Hepatic stellate cell (primary cell): ENCODE measurements at places on chromosomes 3 and 15.
A peak's percentile ranks its signal among the peaks of the same experiment; 100 is the strongest.

DNA sequence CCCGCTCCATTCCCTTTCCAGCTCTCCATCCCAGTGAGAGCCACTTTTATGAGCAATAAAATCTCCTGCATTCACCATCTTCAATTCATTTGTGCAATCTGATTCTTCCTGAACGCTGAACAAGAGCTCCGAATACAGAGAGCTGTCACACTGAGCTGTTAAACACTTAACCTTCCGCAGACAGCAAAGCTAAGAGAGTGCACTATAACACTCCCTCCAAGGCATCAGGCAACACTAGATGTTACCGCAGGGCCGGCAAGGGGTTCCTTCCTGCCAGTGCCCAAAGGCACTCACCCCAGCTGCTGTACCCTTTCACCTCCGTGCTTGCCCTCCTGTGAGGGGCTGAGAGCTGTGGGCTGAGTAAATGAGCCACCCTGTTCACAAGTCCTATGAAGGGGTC is 85.6 kb downstream of the BCHE start:
- no peak for DNase-seq

DNA sequence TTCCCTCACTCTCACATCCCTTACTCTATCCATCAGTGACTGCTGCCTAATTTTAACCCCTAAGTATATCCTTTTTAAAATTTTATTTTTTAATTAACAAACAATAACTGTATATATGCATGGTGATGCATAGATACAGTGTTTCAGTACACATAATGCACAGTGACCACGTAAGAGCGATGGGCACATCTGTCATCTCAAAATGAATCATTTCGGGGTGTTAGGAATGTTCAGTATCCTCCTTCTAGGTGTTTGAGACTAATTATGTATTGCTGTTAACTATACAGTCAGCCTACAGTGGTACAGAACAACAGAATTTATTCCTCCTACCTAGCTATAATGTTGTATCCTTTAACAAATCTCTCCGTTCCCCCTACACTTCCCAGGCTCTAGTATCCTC is 307.0 kb downstream of the FOXP1 start:
- no peak for DNase-seq

DNA sequence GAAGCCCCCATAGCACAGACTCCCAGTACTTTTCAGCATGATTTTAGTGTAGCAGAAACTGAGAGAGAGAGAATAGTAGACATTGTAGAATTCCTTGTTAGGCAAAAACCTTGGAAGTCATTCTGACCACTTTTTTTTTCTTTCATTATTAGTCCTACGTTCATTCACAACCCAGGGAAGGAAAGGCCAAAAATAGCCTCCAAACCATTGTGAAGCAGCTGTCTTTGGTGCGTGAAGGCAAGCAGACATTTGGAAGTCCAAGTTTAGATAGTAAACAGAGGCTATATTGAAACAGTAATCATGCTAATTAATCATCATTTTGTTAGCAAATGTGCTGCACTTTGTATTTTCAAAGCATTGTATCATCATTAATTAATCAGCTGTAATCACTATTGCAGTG is 34.5 kb downstream of the CCDC54 start:
- no peak for DNase-seq

- no peak for DNase-seq
Observed at GRCh38 chr15:49664716-49665115, 43.9 kb downstream of the DTWD1 start.

DNA sequence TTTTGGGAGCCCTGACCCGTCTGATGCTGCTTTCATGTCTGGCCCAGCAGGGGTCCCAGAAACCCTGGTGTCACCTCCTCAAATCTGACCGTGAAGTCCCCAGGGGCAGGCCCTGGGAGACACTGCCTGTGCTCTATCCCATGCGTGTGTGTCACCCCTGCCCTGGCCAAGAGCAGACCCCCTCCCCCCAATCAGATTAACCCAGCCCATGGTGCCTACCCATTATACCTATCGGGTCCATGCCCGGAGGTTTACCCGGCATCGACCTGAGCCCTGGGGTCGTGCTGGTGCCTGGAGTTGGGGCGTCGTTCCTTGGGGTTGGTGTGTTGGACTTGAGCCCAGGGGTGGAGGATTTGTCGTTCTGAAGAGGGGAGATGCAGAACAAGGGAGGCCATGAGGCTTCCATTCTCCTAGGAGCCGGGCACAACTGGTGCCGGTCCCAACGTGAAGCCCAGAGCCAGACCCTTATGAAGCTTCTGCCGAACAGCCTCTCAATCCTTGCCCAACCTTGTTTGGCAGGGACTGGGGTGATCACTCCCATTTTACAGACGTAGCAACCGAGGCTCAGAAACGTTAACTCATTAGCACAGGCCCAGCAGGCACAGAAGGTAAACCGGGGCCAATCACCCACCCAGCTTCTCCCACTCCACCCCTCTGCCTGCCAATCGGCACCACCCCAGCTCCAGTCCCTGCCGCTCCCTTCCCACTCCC is 39.6 kb downstream of the TLE3 start:
- no peak for DNase-seq

- DNase-seq, result no peak
Observed at GRCh38 chr3:169295912-169296570, 367.5 kb downstream of the MECOM start.

GRCh38 chr3:150097588-150097890 is 126.8 kb upstream of the PFN2 start:
- DNase-seq, result no peak

- DNase-seq, result no peak
Observed at GRCh38 chr3:4744405-4745234, 234.6 kb upstream of the BHLHE40 start.

- no peak for DNase-seq
Observed at GRCh38 chr3:52881871-52882270, 15.5 kb downstream of the STIMATE start.

DNA sequence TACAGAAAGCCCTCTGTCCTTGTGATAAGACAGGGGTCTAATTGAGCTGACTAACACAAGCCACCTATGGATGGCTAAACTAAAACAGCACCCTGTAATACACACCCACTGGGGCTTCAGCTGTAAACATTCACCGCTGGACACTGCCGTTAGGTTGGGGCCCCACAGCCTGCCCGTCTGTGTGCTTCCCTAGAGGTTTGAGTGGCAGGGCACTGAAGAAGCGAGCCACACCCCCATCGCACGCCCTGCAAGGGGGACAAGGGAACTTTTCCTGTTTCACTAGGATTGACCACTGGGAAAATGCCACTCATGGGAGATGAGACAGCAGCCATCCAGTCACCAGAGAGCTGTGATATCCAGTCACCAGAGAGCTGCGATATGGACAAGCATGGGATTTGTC is 335.7 kb upstream of the CFAP20DC start:
- no peak for DNase-seq

DNA sequence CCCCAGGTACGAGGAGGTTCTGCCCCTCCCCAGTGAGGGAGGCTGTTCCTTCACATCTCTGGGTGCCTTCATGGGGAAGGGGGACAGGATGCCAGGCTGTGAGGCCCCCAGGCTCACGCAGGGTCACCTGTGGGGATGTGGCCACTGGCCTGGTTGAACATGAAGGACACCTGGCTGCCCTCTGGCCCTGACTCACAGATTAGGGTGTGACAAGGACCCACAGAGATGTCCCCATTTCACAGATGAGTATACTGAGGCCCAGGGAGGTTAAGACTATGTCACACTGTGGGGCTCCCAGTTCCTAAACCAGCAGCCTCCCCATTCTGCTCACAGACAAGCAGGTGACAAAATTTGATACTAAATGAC is 42.4 kb downstream of the PCSK6 start:
- DNase-seq, result no peak

DNA sequence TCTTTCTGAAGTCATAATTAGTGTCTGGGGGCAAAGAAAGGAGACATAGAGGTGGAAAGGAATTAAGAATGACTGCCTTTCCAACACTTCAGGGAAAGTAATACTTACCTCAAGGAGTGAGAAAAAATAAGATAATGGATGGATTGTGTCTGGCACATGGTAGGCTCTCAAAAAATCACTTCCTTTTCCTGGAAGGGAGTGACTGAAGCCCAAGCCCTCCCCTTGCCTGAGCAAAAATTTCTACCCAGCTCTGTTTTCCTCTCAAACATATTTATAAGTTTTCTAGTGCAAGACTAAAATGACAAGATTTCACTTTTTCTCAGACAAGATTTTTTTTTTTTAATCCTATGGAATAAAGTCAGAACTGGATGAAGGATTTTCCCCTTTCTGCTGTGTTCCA is 145.0 kb downstream of the IGSF11 start:
- DNase-seq, result no peak

DNA sequence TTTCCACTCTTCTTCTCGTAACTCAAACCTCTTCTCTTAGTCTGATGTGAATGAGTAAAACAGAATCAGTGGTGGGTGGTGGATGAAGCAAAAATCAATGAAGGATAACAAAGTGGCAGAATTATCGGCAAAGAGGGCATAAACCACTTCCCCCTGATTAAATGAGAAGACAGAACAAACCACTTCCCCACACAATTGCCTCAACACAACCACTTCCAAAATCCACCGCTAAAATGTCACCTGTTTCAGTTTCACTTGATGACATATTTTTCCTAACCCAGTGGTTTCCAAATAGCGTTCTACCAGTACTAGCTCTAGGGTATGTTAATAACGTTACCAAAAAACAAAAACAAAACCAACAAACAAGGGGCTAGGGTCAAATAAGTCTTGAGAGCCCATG is 478.7 kb upstream of the WNT5A start:
- no peak for DNase-seq

DNA sequence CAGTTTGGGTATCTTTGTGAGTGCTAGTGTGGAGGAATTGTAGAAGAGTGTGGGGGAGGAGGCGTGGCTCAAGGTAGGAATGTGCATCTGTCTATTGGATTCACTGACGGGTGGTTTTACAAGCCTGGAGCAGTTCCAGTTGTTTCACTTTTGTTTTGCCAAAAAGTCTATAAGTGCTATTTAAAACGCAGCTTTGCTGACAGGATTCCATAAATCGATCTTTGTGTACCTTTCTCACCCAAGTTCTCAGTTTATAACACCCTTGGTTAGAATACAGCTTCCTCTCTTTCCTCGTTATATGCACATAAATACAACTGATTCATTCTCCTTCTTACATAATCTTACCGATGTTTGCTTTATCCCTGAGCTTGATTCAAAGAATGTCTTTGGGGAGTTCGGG is 123.2 kb upstream of the UBE2E2 start:
- DNase-seq, result no peak

GRCh38 chr3:184295771-184296170 is 3.3 kb upstream of the PSMD2 start:
- DNase-seq, result no peak

- no peak for DNase-seq
Observed at GRCh38 chr3:47482366-47482765, 6.6 kb upstream of the SCAP start.

DNA sequence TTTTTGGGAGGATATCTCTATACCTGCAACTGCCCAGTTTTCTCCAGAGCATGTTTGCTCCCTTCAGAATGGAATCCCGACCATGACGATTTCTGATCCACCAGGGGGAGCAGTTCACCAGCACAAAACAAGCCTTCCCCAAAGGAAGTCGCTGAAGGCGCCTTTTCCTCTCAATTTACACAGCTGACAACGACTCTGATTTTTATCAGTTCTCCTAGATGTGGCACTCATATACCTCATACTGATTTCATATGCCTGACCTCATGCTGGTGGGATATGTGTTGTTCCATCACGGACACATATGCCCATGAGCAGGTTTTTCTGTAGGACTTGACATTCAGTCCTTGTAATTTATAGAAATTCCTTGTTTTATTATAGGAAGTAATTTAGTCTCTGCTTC is 1028.2 kb downstream of the MCTP2 start:
- peak; percentile 30 for DNase-seq

- no peak for DNase-seq
Observed at GRCh38 chr15:27973886-27974285, 125.2 kb downstream of the OCA2 start.

DNA sequence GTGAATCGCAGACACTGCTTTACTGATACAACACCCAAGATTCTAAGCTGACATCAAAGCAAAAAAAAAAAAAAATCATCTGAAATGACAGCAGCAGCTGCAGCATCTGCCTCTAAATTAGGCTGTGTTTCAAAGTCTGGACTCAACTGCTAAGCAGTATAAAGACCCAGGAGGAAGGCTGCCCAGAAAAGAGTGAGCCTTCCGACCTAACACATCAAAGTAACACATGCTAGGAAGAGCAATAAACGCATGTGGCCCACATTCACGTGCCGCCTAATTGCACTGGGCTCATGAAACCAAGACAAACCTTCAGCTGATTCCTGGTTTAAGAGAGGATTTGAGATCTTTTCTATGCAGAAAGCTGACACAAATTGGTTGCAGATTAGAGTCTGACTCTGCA is 317.1 kb downstream of the ZIC4 start:
- DNase-seq, result no peak

GRCh38 chr15:39558421-39558820 is 22.5 kb upstream of the THBS1 start:
- no peak for DNase-seq

- no peak for DNase-seq
Observed at GRCh38 chr15:40650479-40650878, 44.5 kb upstream of the RAD51 start.

DNA sequence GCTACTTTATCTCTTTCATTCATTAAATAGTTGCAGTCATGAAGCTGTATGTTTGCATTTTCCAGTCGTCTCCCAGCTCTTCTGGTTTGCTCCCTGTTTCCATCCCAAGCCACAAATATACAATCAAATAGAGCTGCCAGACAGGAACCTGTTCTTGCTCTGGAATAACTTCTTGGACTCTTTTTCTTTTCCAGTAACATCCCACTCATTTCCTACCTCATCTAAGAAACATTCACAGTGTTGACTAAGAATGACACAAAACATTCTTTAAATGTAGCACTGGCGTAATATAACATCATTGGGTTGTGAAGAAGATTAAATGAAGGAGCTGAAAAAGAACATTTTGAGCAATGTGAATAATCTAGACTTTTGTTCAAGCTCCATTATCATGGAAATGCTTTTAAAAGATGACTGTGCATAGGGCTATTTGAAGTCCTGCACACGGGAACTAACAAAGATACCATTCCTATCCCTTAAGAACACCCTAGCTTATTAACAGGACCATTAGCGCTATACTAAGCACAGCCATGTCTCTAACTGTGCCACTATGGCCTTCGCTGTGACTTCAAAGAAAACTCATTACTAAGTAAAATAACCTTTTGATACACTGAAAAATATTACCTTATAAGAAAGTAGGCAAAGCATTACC is 574.0 kb downstream of the NAALADL2 start:
- no peak for DNase-seq

DNA sequence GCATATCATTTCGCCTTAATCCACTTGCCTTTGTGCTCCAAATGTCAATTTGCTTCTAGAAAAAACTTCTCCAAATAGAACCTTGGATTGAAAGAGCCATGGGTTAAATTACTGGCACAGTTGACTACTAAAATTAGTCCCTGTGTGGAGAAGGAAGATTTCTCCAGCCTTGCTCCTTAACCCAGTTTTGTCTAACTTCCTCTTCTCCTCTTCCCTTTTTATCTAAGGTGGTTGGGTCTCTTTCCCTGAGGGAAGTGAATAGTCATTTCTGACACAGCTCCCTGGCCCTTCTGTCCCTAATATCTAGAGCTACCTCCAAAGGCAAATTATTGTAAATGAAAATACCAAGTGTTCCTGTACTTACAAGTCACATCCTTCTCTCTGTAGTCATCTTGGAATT is 527.9 kb upstream of the TBL1XR1 start:
- DNase-seq, result no peak

- no peak for DNase-seq
Observed at GRCh38 chr3:127805026-127805753, 17.1 kb downstream of the MGLL start.

GRCh38 chr3:94961423-94962100 is 898.7 kb downstream of the NSUN3 start:
- DNase-seq, result no peak

GRCh38 chr3:126056681-126057500 is 27.0 kb downstream of the SLC41A3 start:
- no peak for DNase-seq

- no peak for DNase-seq
Observed at GRCh38 chr3:167198949-167199600, 181.0 kb downstream of the ZBBX start.
